ENCODE measurements at places on chromosomes 16 and 17. TPM values are rescaled to one million over a fixed set of nuclear protein-coding genes. Genes with fewer than 3 reads are reported as not detected.

Gene ZNF174
- 6.4 TPM for total RNA-seq

Gene RPRML
- 0.09 TPM for total RNA-seq

Gene CCL18
- total RNA-seq, result not detected

Gene TPPP3
- total RNA-seq, result 0.19 TPM

Gene RPTOR
- total RNA-seq, result 35.0 TPM

Gene TP53TG3B
- not detected for total RNA-seq

Gene SPIRE2
- 2.1 TPM for total RNA-seq

Gene CHAD
- total RNA-seq, result not detected

Gene WFIKKN1
- total RNA-seq, result 0.17 TPM

Gene GNG13
- not detected for total RNA-seq

Gene FBXW10B
- total RNA-seq, result 0.79 TPM

Gene CD300E
- total RNA-seq, result not detected

Gene PYY
- not detected for total RNA-seq

Gene ZSCAN10
- total RNA-seq, result not detected

Gene CFAP97D1
- not detected for total RNA-seq

Gene GNAO1
- under 0.01 TPM for total RNA-seq

Gene TSPAN10
- total RNA-seq, result 0.68 TPM

Gene CX3CL1
- 3.3 TPM for total RNA-seq

Gene SOX9
- total RNA-seq, result 0.17 TPM

Gene TMED6
- 0.14 TPM for total RNA-seq

Gene CARD14
- total RNA-seq, result 0.34 TPM

Gene KRT20
- not detected for total RNA-seq

Gene KRTAP3-2
- total RNA-seq, result not detected

Gene USP43
- total RNA-seq, result 0.19 TPM

Gene PRAC1
- total RNA-seq, result not detected

Gene MMP25
- total RNA-seq, result not detected

Gene GAN
- 11.3 TPM for total RNA-seq

Gene PIRT
- not detected for total RNA-seq

Gene PRSS8
- not detected for total RNA-seq

Gene ZNF750
- not detected for total RNA-seq

Gene UNC45B
- not detected for total RNA-seq

Measured in dermis blood vessel endothelial cell (primary cell).